ENCODE measurements at places on chromosomes 4 and X. TPM values are rescaled to one million over a fixed set of nuclear protein-coding genes. Genes with fewer than 3 reads are reported as not detected.

The ERVMER34-1 gene
- 2.7 TPM for polyA plus RNA-seq

- no peak overlapping the region for H3K4me3 ChIP-seq
- H3K4me1 ChIP-seq: no peaks in the 10 kb centered on the region
- H3K36me3 ChIP-seq: no peaks in the 10 kb centered on the region
These were observed 49.8 kb upstream of the PRPS2 start for GRCh38 chrX:12741416-12741815.

GRCh38 chr4:84877051-84877833 is 89.2 kb downstream of the WDFY3 start:
- H3K36me3 ChIP-seq: peaks cover 9% of the 10 kb centered on the region
- DNase-seq: no peak
- H3K4me3 ChIP-seq: no peak overlapping the region
- H3K4me1 ChIP-seq: no peaks in the 10 kb centered on the region
- H3K27ac ChIP-seq: no peak overlapping the region

DNA sequence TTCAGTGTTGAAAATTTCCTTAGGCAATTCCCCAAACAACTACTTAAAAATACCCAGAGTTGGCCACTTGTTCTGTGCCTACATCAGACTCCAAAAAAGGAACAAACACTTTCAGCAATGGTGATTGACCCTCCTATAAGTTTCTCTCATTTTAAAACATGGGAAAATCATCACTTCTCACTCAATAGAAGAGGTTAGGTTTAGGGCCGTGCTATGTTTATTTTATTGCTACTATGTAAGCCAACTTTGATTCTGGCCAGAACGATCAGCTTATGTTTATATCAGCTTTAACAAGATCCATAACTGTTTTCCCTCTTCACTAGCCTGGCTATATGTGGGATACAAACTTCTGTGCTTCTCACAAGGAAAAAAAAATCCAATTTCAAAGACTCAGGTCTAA is 133.1 kb downstream of the MTNR1A start:
- H3K4me1 ChIP-seq: no peaks in the 10 kb centered on the region
- no peaks in the 10 kb centered on the region for H3K36me3 ChIP-seq
- no peak for DNase-seq
- H3K4me3 ChIP-seq: no peak overlapping the region
- no peak overlapping the region for H3K27ac ChIP-seq

DNA sequence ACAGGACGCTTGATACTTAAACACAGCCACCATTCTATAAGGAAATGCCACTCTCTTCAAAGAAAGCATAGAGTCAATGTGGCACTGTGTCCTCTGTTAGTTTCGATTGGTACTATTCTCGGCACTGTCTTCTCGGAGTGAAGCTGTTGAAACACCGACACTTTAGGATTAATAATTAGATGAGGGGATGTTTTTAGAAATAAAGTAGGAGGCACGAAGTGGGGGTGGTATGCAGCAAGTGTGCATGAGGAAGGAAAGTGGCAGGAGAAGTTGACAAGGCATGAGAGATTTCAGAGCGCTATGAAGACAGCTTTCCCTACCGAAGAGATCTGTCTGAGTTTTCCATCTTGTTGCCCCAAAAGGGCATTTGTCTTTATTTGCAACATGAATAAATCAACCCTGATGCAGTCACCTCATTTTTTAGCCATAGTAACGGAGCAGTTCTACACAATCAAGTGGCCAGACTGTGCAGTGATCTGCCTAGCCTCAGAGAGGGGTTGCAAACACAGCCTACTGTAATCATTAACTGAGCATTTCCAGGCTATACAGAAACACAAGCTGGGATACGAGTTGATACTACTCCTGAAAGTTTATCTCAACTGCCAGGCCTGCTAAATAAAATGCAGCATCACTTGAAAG is 8.3 kb downstream of the GPRIN3 start:
- H3K36me3 ChIP-seq: no peaks in the 10 kb centered on the region
- H3K27ac ChIP-seq: peak overlapping the region; percentile 33
- DNase-seq: no peak
- peaks cover 79% of the 10 kb centered on the region for H3K4me1 ChIP-seq

The SSX2 gene
- not detected for polyA plus RNA-seq

DNA sequence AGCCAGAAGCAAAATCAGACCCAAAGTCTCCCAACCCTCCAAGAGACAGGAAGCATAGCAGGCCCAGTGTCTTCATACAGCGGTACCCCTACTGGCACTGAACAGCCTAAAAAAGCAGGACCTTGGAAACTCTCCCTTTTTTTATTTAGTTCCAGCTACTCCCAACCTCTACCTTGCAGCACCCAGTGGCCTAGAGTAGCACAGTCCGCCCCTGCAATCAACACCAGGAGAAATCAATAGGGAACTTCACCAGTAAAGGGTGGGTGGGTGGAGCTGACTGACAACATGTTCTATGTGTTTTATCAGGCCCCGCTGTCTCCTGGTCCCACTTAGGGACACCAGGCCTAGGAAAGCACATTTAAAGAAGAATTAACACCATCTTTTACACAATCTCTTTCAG is 378.5 kb upstream of the CT83 start:
- H3K27ac ChIP-seq: no peak overlapping the region
- no peaks in the 10 kb centered on the region for H3K36me3 ChIP-seq
- no peaks in the 10 kb centered on the region for H3K4me1 ChIP-seq
- no peak overlapping the region for H3K4me3 ChIP-seq
- no peaks in the 10 kb centered on the region for H3K27me3 ChIP-seq

The PPP1R2C gene
- polyA plus RNA-seq: not detected

The MED12 gene
- polyA plus RNA-seq: 60.0 TPM

GRCh38 chr4:41189076-41189475 is 25.3 kb downstream of the APBB2 start:
- no peak for DNase-seq
- H3K27ac ChIP-seq: no peak overlapping the region
- H3K4me1 ChIP-seq: peaks cover 11% of the 10 kb centered on the region
- H3K36me3 ChIP-seq: no peaks in the 10 kb centered on the region

- no peak for DNase-seq
- no peaks in the 10 kb centered on the region for H3K27me3 ChIP-seq
- H3K4me3 ChIP-seq: no peak overlapping the region
- no peaks in the 10 kb centered on the region for H3K36me3 ChIP-seq
- H3K4me1 ChIP-seq: peaks cover 10% of the 10 kb centered on the region
These were observed 19.4 kb downstream of the HMGB2 start for GRCh38 chr4:173314715-173315114.

DNA sequence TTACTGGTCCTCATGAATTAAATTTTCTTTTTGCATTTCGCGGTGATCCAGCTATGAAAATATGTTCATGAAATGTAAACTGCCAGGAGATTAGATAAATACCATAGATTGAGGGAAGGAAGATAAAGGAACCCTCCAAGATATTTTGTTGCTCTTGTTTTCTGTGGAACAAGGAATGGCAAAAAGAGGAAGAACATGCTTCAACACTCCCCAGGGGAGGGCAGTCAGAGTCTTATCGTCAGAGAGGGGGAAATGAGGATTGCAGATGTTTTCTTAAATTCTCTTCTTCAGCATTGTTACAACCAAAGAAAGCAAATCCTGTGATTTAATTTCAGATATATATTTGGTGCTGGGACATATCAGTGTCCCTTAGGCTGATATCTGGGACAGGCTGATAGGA is 9.5 kb upstream of the SFRP2 start:
- DNase-seq: no peak
- no peaks in the 10 kb centered on the region for H3K36me3 ChIP-seq
- H3K4me3 ChIP-seq: no peak overlapping the region
- H3K4me1 ChIP-seq: no peaks in the 10 kb centered on the region

GRCh38 chrX:19650996-19651395 is 135.7 kb upstream of the MAP3K15 start:
- no peaks in the 10 kb centered on the region for H3K27me3 ChIP-seq
- no peak overlapping the region for H3K4me3 ChIP-seq
- no peak for DNase-seq
- H3K4me1 ChIP-seq: no peaks in the 10 kb centered on the region

DNA sequence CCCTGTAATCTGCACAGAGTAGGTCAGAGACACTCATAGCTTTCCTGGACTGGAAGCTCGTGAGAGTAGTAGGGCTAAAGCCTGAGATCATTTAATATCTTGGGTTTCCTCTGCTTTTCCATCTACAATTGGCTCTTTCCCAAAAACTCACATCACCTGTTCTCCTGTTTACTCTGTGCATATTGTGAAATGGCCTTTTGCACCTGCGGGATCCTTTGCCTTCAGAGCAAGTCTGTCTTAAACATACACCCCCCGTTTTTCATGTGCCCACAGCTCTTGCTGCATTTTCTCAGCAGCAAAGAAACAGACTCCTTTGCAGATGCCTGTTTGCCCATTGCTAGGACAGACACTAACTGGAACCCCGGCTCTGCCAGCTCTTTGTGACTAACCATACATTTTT is 608.3 kb upstream of the PCDH10 start:
- no peak overlapping the region for H3K4me3 ChIP-seq
- no peak overlapping the region for H3K27ac ChIP-seq
- no peaks in the 10 kb centered on the region for H3K27me3 ChIP-seq
- H3K36me3 ChIP-seq: no peaks in the 10 kb centered on the region
- H3K4me1 ChIP-seq: no peaks in the 10 kb centered on the region
- DNase-seq: no peak

DNA sequence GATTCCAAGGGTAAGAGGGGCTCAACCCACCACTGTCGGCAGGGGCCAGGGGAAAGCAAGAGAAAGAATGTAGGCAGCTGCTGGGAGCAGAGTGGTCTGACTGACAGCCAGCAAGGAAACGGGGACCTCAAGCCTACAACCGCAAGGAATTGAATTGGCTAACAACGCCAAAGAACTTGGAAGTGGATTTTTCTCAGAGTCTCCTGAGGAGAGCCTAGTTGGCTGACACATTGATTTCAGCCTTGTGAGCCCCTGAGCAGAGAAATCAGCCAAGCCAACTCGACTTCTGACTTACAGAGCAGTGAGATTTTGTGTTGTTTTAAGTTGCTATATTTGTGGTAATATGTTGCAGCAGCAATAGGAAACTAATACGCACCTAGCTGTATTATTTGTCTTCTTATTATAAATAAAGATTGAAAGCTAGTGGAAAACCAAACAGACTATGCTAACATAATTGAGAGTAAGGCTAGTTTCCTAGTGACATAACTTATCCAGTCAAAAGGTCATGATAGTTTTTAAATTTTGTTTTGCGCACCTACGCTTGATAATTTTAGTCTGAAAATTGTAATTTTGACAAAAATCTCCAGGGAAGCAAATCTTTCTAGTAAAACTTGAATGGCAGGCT is 145.8 kb upstream of the HCCS start:
- DNase-seq: no peak
- H3K27me3 ChIP-seq: no peaks in the 10 kb centered on the region
- H3K4me1 ChIP-seq: no peaks in the 10 kb centered on the region
- no peaks in the 10 kb centered on the region for H3K36me3 ChIP-seq

The RAB39B gene
- 0.86 TPM for polyA plus RNA-seq

- H3K4me1 ChIP-seq: peaks cover 10% of the 10 kb centered on the region
- no peak overlapping the region for H3K4me3 ChIP-seq
These were observed 4.1 kb downstream of the ZNF280C start for GRCh38 chrX:130264573-130264972.

The LUZP4 gene
- not detected for polyA plus RNA-seq

DNA sequence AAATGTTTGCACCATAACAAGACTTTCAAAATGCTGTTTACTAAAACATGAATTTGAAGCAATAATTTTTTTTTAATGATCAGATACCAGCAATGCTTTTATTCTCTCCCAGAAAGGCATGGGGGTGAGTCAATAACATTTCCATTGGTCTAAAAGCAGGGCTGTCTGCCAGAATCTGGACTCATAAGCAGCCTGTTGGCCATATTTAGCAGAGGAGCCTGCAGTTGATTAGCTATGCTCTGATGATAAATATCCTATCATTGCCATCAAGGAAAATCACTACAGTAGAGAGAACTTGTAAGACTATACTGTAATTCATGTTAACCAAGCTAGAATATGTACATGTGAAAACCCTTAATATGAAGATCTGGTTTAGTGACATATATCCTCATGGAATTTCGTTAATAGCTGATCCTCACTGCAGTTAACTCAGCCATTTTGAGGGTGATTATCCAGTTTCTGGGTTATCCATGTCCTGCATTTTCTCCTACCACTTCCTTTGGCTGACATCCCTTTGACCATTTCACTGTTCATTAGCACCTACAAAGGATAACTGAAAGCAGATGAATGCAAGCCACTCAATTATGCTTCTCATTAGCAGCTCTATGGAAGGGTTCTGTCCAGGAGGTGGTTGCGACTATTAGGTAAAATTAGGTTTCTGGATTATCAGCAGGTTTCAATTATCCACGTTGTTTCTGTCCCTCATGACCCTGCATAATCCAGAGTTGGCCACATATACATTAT is 72.9 kb upstream of the DIAPH2 start:
- peak; percentile 35 for DNase-seq
- H3K36me3 ChIP-seq: no peaks in the 10 kb centered on the region
- no peak overlapping the region for H3K4me3 ChIP-seq
- H3K27ac ChIP-seq: no peak overlapping the region
- no peaks in the 10 kb centered on the region for H3K27me3 ChIP-seq

DNA sequence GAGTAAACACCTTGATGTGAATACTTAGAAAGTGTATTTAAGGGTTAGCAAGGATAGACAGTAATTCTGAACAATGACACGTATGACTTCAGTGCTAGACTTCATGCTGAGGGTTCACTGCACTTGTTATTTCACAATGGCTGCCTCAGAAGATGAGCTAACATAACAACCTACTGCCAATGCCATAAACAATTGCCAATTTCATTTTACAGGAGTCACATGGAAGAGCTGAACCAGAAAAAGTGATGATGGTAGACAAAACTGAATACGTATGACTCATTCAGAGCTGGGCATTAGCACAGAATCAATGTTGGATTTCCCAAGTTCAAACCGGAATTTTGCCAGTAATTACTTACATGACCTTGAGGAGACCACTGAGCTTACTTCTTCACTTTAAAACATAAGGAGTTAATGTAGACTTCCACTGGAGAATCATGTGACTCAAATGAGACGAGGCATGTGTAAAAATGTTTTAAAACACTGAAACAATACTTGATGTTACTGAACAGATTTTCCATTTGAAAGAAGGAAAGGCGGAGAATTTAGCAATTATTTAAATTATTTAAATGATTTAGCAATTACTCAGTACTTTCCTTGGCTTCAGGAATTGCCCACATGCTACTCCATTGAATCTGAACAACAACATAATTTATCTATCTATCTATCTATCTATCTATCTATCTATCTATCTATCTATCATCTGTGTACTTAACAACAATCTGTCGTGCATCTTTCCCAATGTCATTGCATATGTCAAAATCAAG is 868.5 kb upstream of the SLIT2 start:
- no peak overlapping the region for H3K27ac ChIP-seq
- no peak for DNase-seq
- no peak overlapping the region for H3K4me3 ChIP-seq
- H3K36me3 ChIP-seq: no peaks in the 10 kb centered on the region

The DIPK2B gene
- 29.1 TPM for polyA plus RNA-seq
